ENCODE measurements at places on chromosomes 6 and 20.

DNA sequence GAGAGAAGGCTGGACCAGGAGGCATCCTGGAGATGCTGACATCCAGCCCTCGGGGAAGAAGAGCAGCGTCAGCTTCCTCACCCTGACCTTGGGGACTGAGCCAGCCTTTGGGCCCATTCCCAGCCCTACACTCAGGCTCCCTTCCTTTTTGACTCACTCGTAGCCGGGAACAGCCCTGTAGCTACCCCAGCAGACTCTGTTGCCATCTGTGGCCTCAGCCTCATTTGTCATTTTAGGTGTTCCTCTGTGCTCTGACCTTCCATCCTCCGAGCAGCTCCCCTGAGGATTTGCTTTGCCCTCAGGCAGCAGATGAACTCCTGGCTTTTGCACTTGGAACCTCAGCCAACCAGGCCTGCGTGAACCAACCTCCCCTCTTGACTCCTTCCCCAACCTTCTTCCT is 67.5 kb downstream of the ELOVL2 start:
- DNase-seq: no peak

- no peak for DNase-seq
Measured at GRCh38 chr20:8000796-8001195, 18.8 kb downstream of the TMX4 start.

DNA sequence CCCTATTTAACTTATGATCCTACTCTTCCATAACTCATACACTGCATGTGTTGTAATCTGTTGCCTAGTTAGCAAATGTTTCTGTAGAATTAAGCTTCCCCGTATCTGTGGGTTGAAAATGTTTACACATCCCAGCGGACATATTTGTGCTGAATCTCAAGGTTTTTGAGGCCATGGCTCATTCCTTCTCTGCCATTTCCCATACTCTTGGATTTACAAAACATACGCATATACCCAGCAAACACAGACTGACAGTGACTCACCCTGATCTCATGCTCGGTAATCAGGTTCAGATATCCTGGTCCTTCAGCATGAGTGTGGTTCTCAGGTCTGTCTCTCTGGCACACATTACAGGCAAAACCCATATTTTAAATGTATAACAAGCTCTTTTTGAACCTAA is 58.7 kb downstream of the AGPAT4 start:
- DNase-seq: no peak

DNA sequence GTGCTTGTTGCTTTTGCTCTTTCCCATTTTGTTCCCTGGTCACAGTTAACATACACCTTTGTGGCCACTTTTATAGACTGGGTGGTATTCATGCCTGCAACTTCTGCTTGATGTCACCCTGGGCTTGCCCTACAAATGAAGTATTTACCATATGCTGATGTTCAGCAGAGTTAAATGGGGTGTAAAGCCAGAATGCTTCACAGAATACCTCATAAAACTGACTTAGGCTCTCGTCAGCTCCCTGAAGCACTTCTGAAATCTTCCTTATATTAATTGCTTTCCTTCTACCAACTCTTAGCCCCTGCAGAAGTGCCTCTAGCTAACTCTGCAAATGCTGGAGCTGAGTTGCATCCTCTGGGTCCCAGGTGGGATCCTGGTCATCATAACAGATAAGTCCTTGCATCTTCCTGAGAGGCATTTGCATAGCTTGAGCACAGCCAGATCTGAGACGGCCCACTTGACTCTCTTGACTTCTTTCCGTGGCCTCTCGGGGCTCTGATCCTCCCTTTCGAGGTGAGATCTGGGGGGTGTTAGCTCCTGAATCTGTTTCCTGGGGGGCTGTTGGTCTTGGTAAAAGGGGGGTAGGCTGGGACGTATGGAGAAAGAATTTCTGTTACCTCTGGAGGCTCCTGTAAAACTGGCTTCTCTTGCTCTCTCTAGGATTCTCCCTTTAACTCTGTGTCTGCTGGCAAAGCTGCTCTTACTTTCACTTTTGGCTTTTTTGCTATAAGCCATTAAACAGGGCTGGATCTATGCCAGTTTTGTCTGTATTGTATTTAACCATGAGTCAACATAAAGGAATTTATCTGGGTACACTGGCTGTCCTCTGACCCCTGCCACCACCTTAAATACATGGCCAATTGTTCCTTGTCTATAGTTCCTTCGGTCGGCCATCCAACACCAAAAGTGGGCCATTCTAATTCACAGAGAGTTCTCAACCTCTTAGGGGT is 223.0 kb upstream of the SYNCRIP start:
- peak; percentile 22 for DNase-seq

DNA sequence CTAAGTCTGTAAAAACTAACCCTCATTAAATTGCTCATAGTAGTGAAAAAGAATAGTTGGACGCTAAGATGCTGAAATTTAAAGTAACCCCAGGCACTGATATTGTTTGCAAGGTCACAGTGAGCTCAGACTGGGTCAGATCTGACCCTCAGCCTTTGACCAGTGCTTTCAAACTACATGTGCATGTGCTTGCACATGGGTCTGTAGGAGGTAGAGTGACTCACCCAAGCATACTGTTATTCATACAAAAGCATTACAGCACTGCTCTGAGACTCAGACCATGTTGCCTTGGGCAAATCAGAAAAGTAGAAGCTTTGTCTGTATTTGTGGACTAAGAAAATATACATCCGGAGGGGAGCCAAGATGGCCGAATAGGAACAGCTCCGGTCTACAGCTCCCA is 326.4 kb upstream of the MARCKS start:
- DNase-seq: peak; percentile 92

DNA sequence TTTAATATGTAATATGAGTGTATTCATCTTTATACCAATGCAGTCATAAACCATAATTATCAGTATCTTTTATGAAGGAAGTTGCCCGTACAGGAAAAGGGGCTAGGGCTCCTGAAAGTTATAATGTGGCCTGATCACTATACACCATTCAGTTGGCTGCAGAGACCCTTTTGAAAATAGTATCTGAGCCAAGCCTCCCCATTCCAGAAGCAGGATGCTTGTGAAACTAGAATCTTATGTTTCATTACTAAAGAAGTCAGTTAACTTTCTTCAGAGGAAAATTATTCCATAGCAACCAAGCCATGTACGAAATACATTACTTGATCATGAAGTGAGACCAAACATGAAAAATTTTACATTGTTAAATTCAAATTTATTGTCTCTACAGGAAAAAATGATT is 251.5 kb upstream of the TCF21 start:
- no peak for DNase-seq

DNA sequence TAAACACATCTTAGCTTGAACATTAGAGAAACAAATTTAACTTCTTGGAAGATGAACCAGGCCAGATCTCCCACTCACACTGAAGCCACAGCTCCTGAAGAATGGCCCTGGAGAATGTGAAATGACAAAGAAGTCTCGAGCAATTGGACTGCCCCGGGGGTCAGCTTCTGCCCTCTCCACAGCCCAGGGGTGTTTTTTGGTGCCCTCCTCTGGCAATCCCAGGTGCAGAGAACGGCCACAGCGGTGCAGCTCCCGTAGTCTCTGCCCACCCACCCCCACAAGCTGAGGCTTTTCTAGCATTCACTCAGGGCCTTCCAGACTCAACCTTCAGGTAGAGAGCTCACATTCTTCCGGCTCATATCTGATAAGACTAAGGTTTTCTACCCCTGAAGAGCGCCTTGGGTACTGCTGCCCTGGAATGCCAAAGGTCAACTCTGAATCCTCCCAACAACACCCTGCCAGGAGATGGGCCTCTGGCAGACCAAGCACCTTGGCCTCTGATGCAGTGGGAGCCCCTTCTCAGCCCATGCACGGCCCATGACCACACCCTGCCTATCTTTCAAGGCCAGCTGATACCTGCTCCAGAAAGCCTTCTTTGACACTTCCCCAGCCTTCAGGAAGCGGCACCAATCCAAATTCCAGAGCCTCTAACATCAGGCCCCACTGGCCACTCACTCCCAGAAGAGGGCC is 208.3 kb downstream of the SYNDIG1 start:
- no peak for DNase-seq

DNA sequence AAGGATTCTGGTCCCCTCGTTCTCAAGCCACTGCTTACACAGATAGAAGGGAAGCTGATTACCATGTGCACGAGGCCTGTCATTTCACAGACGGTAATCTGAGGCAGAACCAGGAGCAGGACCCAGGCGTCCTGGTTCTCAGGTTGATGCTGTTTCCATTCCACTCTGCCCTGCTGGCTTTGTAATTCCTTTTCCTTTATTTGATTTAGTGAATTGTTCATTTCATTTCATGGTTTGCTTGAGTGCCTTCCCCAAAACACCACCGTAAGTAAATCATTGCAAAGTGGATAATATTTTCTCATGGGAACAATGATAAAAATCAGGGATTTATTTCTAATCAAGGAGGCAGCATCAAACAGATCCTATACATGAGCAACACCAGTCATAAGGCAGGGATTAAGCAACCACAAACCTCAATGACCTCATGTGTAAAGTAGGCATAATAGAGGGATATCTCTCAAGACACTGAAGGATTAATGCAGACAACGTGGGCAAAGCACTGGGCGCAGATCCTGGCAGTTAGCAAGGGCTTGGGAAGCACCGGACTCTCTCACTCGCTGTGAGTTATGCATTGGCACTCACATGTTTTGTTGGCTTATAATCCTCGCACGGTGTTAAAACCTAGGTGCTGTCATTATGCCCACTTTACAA is 229.5 kb upstream of the FOXQ1 start:
- DNase-seq: peak; percentile 51

GRCh38 chr20:61789329-61789728 is 276.4 kb downstream of the TAF4 start:
- no peak for DNase-seq

DNA sequence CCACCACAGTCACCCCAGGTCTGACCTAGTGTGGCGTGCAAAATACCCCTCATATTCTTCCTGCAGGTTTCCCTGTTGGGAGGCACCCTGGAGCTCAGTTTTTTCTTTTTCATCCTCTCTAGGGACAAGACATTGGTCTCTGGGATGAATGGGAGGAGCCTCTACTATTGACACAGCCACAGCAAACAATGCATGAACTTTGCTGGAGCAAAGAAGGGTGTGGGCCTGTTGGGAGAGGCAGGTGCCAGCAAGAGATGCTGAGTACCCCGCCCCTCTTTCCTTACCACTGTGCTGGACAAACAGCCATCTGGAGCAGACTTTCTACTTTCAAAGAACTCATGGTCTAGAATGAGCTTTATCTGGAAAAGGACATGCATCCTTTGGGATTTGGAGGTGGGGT is 10.1 kb downstream of the TGM3 start:
- no peak for DNase-seq

DNA sequence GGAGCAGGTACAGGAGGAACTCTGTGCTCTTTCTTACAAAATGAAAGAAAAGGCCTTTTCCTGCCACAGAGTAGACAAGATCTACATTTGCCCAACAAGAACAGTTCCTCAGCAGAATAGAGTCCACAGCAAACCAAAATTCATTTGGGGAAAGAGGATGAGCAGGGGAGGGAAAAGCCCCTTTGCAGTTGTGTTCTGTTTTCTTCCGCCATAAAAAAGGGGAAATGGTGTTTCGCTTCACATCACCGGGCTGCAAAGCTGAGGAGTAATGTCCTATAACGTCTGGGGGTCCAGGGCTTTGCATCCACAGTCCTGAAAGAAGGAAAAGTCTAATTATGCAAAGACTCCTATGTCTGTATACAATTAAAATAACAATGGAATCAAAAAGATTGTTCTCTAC is at the start of gene GPR31:
TSS of gene GPR31 (minus strand) at position 118 of the 400 bp plus-strand sequence. CDS start 149 bp downstream, outside the sequence.
- DNase-seq: no peak

- no peak for DNase-seq
Measured at GRCh38 chr6:54191461-54191860, 80.2 kb downstream of the MLIP start.
